Esophagus squamous epithelium (tissue), 5 donors: ENCODE measurements at places on chromosomes 5 and 9. TPM values are rescaled to one million over a fixed set of nuclear protein-coding genes. Genes with fewer than 3 reads are reported as not detected.

- no peak for DNase-seq
Observed at GRCh38 chr5:117982691-117983090, 1005.7 kb downstream of the DTWD2 start.

- no peak for DNase-seq
Observed at GRCh38 chr5:68883436-68883835, 210.4 kb upstream of the SLC30A5 start.

- DNase-seq, result no peak
Observed at GRCh38 chr9:128642675-128643245, 13.9 kb downstream of the DYNC2I2 start.

- no peak for DNase-seq
Observed at GRCh38 chr9:109726119-109726518, 53.9 kb upstream of the PALM2AKAP2 start.

GRCh38 chr9:91755761-91756509, 194.1 kb downstream of the ROR2 start:
- no peak for DNase-seq

GRCh38 chr9:6977761-6978160, 220.0 kb downstream of the KDM4C start:
- DNase-seq, result no peak

DNA sequence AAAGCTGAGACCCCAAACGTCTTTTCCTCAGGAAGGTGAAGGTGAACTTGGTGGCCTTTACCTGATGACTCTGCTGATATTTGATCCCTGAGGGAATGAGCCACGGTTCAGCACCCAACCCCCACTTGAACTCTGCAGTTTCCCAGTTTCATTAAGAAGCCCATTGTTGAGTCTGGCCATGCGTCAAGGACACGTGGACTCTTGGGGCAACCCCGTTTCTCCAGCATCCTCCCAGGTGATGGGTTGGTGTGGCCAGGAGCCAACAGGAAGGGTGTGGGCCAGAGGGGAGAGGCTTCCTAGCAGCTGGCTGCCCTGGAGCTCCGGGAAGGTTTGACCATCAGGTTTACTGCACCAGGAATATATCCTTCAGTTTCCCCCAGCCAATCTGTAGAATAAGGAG, 59.5 kb upstream of the GNE start:
- no peak for DNase-seq

GRCh38 chr5:77623203-77623740, 15.2 kb downstream of the OTP start:
- DNase-seq, result no peak

OCLN gene
- total RNA-seq, result 35.1 TPM

TAF11L8 gene
- total RNA-seq, result not detected

PHF24 gene
- total RNA-seq, result not detected

PLAC8L1 gene
- not detected for total RNA-seq
